Hepatocyte (in vitro differentiated cells): ENCODE measurements at places on chromosomes 12 and 14. TPM values are rescaled to one million over a fixed set of nuclear protein-coding genes. Genes with fewer than 3 reads are reported as not detected.
A peak's percentile ranks its signal among the peaks of the same experiment; 100 is the strongest.

DNA sequence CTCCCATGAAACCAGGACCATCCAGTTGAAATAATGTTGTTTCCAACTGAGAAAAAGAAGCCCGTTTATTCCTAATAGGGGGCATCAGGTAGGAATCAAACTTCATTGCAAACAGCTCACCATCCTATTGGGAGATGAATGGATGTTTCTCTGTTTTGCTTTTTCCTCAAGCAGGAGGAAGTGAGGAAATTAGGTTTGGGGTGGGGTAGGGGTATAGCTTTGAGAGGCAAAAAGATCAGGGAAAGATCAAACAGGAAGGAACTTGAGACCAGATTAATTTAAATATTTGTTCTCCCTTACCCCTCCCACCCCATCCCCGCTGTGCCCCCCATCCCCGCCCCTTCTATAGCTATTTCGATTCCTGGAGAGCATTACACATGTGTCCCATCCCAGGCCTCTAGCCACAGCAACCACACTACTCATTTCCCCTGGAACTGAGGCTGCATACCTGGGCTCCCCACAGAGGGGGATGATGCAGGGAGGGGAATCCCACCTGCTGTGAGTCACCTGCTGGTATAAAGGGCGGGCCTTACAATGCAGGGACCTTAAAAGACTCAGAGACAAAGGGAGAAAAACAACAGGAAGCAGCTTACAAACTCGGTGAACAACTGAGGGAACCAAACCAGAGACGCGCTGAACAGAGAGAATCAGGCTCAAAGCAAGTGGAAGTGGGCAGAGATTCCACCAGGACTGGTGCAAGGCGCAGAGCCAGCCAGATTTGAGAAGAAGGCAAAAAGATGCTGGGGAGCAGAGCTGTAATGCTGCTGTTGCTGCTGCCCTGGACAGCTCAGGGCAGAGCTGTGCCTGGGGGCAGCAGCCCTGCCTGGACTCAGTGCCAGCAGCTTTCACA is at the start of gene IL23A:
IL23A (plus strand) TSS at position 577 of the 850 bp plus-strand sequence; CDS start at position 738, 161 bp downstream.
- H3K4me1 ChIP-seq, result peaks cover 5% of the 10 kb centered on the region
- H3K36me3 ChIP-seq, result no peaks in the 10 kb centered on the region
- H3K27me3 ChIP-seq, result no peaks in the 10 kb centered on the region
- no peak within 1 kb of the TSS for H3K4me3 ChIP-seq
- DNase-seq, result peak; percentile 34

- DNase-seq, result peak; percentile 84
- peak overlapping the region; percentile 65 for H3K4me3 ChIP-seq
- H3K36me3 ChIP-seq, result no peaks in the 10 kb centered on the region
- H3K4me1 ChIP-seq, result no peaks in the 10 kb centered on the region
Measured at GRCh38 chr14:58239244-58240195, 5.1 kb upstream of the PSMA3 start.

DNA sequence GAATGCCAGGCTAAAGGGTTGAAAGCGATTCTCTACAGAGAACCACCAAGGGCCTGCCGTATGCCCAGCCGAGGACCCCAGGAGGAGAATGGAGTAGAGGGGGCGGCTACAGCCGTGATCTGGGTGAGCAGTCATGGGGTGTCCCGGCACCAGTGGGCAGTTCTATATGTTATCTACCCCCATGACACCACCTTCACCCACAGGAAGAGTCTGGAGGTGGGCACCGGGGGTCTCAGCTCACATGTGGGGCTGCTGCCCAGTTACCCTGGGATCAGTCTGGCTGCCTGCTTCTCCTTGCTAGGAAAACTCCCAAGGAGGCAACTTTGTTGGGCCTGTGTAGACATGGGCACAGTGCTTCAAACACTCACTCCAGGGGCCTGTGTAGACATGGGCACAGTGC is 99.4 kb downstream of the LGMN start:
- H3K27me3 ChIP-seq, result no peaks in the 10 kb centered on the region
- no peaks in the 10 kb centered on the region for H3K36me3 ChIP-seq
- H3K27ac ChIP-seq, result no peak overlapping the region

Gene GPR84
- polyA plus RNA-seq, result not detected in 2 replicates
